Renal pelvis (tissue), 12 donors: ENCODE measurements at places on chromosomes 7 and 10. TPM values are rescaled to one million over a fixed set of nuclear protein-coding genes. Genes with fewer than 3 reads are reported as not detected.

The CHST15 gene
- 20.3 TPM for polyA plus RNA-seq

The FAM221A gene
- 32.0 TPM for polyA plus RNA-seq

The EPHB6 gene
- 21.3 TPM for polyA plus RNA-seq

The SLC16A12 gene
- polyA plus RNA-seq, result 29.7 TPM

The MET gene
- 38.6 TPM for polyA plus RNA-seq

DNA sequence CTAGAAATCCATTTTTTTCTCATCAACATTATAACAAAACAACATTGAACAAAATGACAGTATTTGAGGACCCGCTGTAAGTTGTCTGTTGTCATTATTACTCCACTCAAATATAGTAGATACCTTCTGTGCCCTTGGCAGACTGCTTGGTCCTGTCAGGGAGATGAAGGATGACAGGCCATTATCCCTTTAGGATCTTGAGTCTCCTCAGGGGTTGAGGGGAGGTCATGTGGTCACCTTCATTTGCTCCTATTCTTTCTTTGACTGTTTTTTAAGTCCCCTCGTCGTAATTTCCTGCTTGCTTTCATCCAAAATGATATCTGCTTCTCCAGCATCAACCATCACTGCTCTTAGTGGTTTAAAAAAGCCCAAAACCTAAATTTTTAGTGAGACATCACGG is 2.6 kb upstream of the PIP4K2A start:
- DNase-seq, result no peak

GRCh38 chr7:142150356-142150755 is 38.8 kb downstream of the MGAM2 start:
- DNase-seq, result no peak

DNA sequence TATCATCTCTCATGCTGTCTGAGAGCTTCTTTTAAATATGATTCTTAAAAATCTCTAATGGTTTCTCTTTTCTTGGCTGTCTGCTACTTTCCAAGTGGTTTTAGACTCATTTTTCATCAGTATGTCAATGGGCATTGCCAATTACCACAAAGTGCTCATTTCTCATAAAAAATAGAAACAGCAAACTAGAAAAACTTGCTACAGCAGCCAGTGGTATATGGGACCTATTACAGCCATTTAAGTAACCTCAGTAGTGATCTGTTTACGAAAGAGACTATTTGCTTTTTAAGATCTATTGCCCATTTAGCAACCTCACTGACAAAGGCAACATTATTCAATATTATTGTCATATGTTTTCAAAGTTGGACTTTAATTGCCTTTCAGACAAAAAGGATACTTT is 207.1 kb upstream of the RHOBTB1 start:
- no peak for DNase-seq

DNA sequence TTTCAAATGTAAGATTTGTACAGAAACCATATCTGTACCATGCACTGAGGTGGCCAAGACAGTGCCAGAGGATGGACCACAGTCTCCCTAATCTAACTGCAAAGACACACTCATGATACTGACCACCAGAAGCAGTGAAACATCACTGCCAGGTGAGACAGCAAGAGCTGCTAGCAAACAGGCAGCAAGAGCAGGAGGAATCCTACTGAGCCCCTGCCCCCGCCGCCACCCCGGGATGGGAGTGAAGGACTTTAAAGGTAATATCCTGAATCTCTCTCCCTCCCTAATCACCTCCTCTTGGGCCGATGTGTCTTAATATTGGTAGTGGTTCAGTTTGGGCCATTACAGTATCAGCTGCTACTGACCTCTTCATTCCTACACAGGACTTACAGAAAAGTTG is 144.3 kb downstream of the XPNPEP1 start:
- DNase-seq, result no peak

DNA sequence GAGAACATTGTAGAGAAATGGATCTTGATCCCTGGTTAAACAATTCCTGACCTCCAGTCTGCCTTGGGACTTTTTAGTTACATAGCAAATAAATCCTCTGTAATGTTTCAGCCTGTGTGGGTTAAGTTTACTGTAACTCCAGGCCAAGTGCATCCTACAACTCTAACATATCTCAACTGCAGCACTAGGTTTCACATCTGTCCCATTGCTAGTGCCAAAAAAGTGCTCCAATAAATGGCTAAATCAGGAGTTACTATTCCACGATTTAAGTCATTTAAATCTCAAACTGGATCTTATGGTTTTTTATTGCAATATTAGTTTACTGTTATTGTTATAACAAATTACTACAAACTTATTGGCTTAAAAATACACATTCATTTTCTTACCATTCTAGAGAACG is 479.6 kb downstream of the GPAM start:
- no peak for DNase-seq

- DNase-seq, result no peak
Measured at GRCh38 chr7:99196536-99197258, 11.2 kb downstream of the KPNA7 start.

DNA sequence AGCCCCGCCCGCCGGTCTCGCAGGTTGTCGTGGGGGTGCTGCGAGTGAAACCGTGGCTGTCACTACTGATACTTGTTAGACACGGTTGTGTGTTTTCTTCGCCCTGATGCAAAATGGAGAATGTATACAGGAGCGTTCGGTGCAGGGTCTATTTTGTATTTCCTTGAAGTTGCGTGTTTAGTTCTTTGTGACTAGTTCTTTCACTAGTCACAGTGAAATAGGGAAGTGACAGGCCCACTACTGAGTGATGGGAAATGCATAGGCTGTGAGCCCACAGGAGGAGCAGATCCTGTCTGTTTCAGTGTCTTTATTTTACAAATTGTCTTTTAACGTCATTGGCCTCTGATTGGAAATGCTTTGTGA is 675 bp downstream of the ABRAXAS2 start:
- DNase-seq, result no peak

DNA sequence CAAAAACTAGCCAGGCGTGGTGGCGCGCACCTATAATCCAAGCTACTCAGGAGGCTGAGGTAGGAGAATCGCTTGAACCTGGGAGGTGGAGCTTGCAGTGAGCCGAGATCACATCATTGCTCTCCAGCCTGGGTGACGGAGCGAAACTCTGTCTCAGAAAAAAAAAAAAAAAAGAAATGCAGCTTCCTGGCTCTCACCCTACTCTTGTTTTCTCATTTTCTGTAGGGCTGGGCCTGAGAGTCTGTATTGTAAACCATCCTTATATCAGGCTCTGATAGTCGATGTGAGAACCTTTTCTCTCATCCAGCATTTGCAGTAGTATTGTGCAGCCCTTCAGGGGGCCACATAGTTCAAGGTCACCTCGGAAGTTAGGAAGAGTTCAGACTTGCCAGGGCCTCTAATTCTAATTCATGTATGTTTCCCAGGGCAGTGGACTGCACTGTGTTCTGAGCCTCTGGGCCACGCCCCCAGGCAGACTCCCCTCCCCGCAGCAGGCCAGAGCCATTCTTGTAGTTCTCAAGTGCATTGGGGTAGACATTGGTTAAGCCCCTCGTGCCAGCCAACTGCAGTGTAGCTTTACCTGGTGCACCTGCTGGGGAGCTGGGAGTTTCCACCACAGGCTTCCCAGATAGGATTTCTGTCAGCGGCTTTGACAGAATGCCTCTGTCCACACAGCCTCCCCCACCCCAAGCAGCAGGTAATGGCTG is 38.3 kb upstream of the PDCD4 start:
- no peak for DNase-seq

DNA sequence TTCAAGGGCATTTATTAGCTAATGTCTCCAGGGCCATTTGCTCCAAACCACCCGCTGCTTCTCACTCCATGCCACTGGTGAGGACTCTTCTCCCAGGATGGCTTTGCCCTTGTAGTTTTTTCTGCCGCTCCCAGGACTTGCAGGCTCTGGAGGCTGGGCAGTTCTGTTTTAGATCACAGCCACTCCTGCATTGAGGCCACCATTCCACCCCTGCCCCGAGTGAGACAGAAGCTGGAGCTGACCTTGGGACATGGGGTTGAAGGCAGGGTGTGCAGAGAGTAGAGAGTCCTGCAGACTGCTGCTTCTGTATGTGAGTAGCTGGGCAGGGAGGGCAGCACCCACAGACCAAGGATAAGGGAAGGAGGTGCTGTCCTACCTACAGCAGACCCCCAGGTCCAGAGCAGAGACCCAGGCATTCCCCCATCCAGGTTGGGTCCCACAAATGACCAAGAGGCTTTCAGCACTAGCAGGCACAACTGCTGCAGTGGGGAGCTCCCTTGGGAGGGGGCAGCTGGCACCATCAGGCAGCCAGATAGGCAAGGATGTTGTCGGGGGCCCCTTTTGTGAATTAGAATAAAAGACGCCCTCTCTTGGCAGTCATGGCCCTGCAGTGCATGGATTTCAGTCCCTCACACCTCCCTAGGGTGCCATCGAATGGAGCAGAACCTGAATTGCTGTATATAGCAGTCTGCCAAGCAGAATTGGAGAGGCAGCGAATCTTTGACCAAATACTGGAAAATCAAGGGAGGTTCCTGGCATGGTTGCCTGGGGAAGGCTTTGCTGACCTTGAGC is 22.7 kb upstream of the ADCYAP1R1 start:
- DNase-seq, result no peak

DNA sequence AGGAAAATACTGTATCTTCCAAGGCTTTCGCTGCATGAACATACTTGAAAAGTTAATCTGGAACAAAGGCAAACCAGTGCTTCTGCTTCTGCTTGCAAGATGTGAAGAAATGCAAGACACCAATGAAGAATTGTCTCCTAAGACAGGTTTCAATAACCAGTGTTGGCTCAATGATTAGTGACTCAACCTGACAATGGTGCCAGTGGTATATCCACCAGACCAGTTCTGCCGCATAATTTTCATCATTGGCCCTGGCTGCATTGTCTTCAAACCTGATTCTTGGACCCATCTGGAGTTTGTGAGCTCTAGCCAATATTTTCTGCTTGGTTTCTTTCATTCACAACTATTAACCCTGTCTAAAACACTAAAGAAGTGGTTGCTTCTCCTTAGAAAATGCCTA is 13.6 kb upstream of the STAMBPL1 start:
- DNase-seq, result no peak

GRCh38 chr7:90749774-90750173 is 153.7 kb downstream of the CDK14 start:
- DNase-seq, result no peak

GRCh38 chr7:117004899-117005298 is 51.6 kb downstream of the ST7 start:
- DNase-seq, result no peak

DNA sequence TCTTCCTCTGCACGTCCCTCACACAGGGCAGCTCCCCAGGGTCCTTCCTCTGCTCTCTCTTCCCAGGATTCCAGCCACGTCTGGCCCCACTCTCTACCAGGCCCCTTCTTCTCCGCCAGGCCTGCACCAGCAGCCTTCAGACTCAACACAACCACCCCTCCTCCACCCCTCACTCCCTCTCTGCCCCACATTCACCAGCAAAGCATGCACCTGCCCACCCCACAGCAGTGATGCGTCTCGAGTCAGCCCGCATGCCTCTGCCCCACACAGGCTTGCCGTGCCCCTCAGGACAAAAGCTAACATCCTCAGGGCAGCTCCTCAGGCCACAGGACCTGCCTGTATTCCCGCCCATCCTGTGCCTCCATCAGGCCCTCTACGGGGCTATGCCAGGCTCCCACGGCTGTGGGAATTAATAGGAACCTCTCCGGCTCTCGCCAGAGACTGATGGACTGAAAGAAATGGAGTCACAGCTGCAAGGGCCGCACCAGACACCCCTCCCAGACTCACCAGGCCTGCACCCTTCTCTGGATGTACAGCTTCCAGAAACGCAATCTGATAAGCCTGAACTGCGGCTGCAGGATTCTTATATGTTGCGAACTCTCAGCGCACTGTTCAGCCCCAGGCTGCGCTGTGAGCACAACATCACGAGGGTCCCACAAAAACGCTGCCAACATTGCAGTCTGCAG is 100.1 kb downstream of the CYTH3 start:
- no peak for DNase-seq

- no peak for DNase-seq
Measured at GRCh38 chr7:88317422-88317821, 10.7 kb upstream of the STEAP4 start.

DNA sequence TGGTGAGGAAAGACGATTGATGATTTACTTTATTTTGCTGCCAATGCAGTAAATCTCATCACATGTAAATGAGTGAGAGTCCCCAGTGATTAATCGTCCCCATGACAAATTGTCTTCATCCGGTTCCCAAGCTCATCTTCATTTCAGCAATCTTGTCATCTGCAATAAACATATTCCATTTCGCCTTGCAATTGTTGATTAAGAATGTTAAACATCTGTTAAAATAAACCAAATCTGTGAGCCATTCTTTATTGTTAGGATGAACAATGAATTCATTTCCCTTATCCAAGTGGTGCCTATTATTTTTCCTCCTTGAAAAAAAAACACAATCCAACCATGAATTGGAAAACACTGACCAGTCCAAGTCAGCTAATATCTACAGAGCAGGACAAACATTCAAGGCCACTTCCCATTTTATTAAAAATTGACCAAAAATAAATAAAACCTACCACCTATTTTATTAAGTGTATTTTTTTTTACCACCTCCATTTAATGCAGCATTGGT is 36.5 kb downstream of the NPS start:
- no peak for DNase-seq

DNA sequence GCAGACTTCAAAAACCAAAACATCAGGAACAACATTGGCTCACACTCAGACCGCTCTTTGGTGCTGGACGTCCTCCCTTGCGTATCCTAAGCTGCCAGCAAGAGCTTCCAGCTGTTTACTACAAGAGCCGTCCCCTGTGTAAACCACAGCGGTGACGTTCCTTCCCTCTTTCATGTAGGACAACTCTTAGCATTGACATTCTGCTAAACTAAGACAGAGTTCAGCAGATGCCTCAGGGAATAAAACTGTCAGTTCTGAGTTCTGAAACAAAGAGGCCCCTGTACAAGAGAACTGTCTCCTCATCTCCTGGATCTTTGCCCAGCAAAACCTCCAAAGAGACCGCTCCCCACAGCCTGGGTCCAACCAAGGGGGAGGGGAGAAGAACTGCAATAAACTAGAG is 57.8 kb upstream of the OPALIN start:
- peak; percentile 60 for DNase-seq
